ENCODE measurements at places on chromosomes 11 and 22. TPM values are rescaled to one million over a fixed set of nuclear protein-coding genes. Genes with fewer than 3 reads are reported as not detected.

Gene CEND1
- total RNA-seq, result 2.4 TPM

Gene ESAM
- 0.06 TPM for total RNA-seq

Gene ADAMTS8
- total RNA-seq, result not detected

Gene BTBD10
- 42.2 TPM for total RNA-seq

Gene NPTXR
- 0.06 TPM for total RNA-seq

Gene ADSL
- 180 TPM for total RNA-seq

Gene LRRC4C
- total RNA-seq, result not detected

Gene NAA40
- 17.6 TPM for total RNA-seq

Gene TST
- total RNA-seq, result 18.4 TPM

Gene PDE3B
- total RNA-seq, result 0.06 TPM

Gene TBCEL
- 19.2 TPM for total RNA-seq

Gene KDM4E
- not detected for total RNA-seq

Gene ANO1
- total RNA-seq, result not detected

Gene OR10A2
- total RNA-seq, result not detected

Gene RBM4B
- 33.2 TPM for total RNA-seq

Gene NNMT
- 1,139 TPM for total RNA-seq

Gene HEPHL1
- not detected for total RNA-seq

Gene RCOR2
- 0.23 TPM for total RNA-seq

Gene SLC43A3
- 153 TPM for total RNA-seq

Gene GAB4
- total RNA-seq, result not detected

Gene OR4A16
- total RNA-seq, result not detected

Gene PPFIBP2
- 5.0 TPM for total RNA-seq

Gene PVALB
- not detected for total RNA-seq

Gene OR2AG1
- total RNA-seq, result not detected

Gene F2
- total RNA-seq, result not detected

Gene CDCA5
- total RNA-seq, result 62.1 TPM

Gene CSNK2A3
- total RNA-seq, result 2.0 TPM

Gene ANKK1
- total RNA-seq, result not detected

Gene POU2F3
- not detected for total RNA-seq

Gene FZD4
- 5.0 TPM for total RNA-seq

Gene SLC22A6
- not detected for total RNA-seq

Gene TMEM132A
- total RNA-seq, result 36.7 TPM

Gene DERL3
- total RNA-seq, result 0.23 TPM

Gene NCAM1
- total RNA-seq, result 38.7 TPM

Gene CHRM1
- not detected for total RNA-seq

Gene APOBEC3F
- total RNA-seq, result 0.38 TPM

Gene DDIAS
- total RNA-seq, result 30.1 TPM

Gene FAM181B
- total RNA-seq, result not detected

Gene TTLL1
- 13.5 TPM for total RNA-seq

Gene BATF2
- 0.19 TPM for total RNA-seq

Gene CD59
- total RNA-seq, result 827 TPM

Gene BRSK2
- 0.34 TPM for total RNA-seq

Gene TFIP11
- 28.5 TPM for total RNA-seq

Gene MOGAT2
- not detected for total RNA-seq

Gene MICAL3
- 21.0 TPM for total RNA-seq

Gene ADM2
- not detected for total RNA-seq

Gene GPHA2
- not detected for total RNA-seq

Gene SCN3B
- not detected for total RNA-seq

Measured in LHCN-M2 (cell line).